Urothelium cell line (cell line): ENCODE measurements at places on chromosomes 6 and 20.

DNA sequence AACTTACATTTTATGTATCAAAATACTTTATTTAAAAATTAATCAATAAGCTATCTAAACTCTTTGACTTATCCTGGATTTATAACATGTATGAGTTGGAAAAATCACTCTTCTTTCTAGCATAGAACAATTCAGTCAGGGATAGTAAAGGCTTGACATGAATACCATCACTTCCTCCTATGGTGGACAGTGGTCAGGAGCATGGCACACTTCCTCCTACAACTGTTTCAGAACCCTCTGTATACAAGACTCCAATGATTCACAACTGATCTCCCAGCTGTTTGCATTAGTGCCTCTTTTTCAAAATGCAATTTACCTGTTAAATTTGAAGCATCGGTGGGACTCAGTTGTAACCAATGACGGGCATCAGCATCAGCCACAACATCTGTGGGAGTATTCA, 129.7 kb downstream of the RALGAPA2 start:
- no peak for DNase-seq

DNA sequence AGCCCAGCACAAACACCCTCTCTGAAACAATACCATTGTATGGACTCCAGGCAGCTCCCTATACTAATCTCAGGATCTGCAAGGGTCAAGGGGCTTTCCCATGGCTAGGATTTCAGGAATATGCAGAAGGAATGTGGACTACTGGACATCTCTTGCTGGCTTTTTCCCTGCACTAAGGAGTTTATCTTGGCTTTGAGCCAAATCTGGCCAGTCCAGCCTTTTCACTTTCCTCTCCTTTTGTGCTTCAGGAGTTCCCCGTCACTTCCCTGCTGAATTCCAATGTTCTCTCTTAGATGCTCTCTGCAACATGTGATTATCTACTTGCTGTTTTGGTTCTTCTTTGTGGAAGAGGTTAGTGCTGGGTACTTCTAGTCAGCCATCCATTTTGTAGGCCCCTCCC, 568.2 kb downstream of the HDGFL1 start:
- no peak for DNase-seq

GRCh38 chr6:3885262-3886036, 36.3 kb downstream of the FAM50B start:
- peak; percentile 37 for DNase-seq

DNA sequence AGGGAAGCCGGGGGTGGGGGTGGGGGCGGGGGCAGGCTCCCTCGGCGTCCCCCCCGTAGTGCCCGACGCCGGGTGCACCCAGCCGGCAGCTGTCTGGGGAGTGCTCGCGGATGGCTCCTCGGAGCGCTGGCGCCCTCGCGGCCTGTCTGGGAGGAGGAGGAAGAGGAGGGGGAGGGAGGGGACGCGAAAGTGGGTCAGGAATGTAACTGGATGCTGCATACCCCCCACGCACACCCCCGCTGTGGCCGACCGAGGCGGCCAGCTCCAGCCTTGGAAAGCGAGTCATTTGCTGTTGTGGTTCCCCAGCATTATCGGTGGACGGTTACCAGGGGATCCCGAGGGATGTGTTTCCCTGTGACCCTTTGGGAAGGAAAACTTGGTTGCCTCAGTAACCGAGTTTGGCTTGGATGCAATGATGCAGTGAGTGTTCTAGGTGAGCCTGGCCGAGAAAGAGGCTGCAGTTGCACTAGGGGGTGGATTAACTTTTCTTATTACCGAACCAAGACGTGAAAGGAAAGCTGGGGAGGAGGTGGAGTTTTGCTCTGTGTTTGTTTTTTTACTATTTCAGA, 55.2 kb upstream of the RREB1 start:
- peak; percentile 76 for DNase-seq

DNA sequence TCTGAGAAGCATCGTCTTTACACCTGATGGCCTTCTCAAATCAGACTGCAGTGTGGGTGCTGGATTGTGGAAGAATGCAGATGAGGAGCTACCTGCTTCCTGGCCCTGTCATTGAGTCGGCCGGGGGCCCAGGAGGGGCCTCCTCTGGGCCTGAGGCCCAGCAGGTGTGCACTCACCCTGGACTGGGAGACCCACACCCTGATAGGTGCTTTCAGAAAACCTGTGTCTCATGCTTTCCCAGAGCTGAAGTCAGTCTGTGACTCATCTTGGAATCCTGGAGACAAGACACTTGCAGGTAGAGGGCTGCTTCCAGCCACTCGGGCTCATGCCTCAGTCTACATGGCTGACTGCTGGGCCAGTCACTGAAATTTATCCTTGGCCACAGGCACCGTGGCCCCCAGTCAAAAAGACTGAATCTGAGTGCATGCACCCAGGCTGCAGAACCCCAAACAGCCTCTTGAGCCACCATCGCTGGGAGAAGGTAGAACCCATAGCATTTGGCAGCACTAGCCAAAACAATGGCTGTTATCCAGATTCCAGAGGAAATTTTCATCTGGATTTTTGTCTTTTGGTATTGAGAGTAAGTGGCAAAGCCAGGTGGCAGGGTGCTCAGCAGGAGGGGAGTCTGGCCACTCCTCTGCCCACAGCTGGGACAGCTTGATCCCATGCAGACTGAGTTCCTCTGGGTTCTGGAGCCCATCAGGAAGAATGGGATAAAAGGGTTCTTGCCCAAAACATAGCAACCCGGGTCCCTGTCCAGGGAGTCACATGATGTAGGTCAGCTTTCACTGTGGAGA, 182.0 kb upstream of the CST7 start:
- no peak for DNase-seq

- DNase-seq, result no peak
Observed at GRCh38 chr6:2716936-2717700, 33.6 kb downstream of the MYLK4 start.

- no peak for DNase-seq
Observed at GRCh38 chr6:127207591-127208120, 59.0 kb upstream of the RNF146 start.

DNA sequence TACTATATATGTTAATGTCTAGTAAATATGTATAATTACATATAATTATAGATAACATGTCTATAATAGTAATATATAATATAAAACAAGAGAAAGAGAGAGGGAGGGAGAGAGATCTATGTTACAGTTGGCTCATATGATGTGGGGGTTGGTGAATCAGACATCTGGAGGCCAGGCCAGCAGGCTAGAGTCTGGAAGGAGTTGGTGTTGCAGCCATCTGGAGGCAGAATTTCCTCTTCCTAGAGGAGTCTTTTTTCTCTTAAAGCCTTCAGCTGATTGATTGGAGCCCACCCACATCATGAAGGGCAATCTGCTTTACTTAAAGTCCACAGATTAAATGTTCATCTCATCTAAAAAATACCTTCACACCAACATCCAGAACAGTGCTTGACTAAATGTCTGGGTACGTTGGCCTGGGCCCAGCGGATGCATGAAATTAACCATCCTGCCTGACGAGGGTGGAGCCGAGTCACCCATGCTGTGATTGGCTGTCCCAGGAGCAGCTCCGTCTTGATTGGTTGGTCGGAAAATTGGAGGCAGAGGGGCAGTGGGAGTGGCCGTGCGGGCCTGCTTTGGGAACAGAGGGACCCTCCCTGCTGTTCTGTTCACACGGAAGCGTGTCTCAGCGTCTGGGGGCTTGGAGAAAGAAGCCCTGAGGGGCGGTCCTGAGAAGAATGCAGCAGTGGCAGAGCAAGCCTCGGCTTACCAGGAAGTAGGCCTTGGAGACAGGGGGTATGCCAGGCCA, 392.4 kb downstream of the QKI start:
- no peak for DNase-seq

GRCh38 chr6:67653561-67653960, 981.5 kb upstream of the ADGRB3 start:
- no peak for DNase-seq

- no peak for DNase-seq
Observed at GRCh38 chr6:113511100-113511499, 346.0 kb upstream of the MARCKS start.

GRCh38 chr6:17928514-17929430, 58.7 kb downstream of the KIF13A start:
- DNase-seq, result peak; percentile 38

DNA sequence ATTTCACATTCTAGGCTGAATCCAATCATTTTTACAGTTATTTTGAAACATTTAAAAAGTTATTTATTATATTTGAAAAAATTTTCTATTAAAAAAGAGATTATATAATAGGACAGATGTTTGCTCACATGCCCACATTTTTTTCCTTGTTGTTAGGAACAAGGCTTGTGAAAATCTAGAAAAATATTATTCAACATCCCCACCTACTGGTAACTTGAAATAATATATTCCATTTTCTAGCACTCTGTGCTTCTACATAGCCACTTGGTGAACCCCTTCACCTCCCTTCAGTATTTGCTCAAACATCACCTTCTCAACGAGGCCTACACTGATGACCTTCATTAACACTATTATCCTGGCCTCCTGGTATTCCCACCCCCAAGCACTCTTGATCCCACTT, 18.3 kb upstream of the GPRC6A start:
- DNase-seq, result peak; percentile 8

DNA sequence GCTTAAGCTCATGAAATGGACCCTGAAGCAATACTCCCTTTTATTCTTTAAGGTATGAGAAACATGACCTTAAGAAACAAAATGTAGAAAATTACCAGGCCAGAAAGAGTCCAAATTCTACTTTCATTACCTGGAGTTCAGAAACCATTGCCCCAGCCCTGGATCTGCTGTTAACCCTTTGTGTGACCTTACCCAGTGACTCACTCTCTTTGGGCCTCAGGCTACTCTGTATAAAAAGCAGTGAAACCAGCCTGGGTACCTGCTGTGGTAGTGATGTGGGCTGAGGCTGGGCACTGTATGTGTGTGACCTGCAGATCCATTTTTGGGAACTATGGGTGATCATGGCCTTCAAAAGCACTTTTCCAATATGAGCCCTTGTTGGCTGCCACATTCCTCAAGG, 47.2 kb downstream of the SLC9A8 start:
- DNase-seq, result no peak

- peak; percentile 45 for DNase-seq
Observed at GRCh38 chr20:63977739-63978276, 1.6 kb downstream of the SAMD10 start.

DNA sequence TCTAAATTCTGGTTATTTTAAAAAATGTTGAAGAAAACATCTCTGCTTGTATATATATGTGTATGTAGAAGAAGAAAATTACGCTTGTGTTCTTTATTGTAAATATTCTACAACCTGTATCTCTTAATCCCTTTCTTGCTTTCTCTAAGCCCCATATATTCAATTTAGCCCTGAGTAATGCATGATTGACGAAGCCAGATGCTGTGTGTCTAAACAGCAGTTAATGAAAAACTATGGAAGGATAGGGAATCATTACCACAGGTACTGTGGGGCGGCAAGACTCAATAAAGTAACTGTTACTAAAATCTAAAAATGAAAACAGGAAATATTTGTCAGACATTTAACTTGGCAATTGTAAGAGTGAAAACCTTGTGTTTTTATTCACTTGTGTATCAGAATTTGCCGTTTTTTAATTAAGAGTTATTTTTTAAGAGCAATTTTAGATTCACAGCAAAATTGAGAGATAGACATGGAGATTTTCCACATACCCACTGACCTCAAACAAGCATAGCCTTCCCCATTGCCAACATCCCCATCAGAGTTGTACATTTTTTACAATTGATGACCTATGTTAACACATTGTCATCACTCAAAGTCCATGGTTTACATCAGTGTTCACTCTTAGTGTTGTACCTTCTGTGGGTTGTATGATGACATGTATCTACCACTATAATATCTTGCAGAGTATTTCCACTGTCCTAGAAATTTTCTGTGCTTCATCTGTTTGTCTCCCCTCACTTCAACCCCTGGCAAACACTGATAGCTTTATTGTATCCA, 76.7 kb downstream of the BCKDHB start:
- DNase-seq, result no peak

DNA sequence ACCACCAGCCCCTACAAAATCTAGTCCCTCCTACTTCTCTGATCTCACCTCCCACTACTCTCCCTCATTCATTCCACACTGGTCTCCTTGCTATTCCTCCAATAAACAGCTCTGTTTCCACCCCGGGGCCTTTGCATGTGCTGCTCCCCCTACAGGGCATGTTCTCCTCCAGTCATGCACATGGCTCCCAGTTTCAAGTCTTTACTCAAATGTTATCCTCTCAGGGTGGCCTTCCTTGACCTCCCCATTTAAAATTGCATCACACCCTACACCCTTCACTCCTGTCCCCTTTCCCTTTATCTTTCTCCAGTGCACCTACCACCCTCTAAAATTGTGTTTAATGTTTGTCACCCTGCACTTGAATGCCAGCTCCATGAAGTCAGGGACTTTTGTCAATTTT, 174.5 kb downstream of the MRPL14 start:
- no peak for DNase-seq

DNA sequence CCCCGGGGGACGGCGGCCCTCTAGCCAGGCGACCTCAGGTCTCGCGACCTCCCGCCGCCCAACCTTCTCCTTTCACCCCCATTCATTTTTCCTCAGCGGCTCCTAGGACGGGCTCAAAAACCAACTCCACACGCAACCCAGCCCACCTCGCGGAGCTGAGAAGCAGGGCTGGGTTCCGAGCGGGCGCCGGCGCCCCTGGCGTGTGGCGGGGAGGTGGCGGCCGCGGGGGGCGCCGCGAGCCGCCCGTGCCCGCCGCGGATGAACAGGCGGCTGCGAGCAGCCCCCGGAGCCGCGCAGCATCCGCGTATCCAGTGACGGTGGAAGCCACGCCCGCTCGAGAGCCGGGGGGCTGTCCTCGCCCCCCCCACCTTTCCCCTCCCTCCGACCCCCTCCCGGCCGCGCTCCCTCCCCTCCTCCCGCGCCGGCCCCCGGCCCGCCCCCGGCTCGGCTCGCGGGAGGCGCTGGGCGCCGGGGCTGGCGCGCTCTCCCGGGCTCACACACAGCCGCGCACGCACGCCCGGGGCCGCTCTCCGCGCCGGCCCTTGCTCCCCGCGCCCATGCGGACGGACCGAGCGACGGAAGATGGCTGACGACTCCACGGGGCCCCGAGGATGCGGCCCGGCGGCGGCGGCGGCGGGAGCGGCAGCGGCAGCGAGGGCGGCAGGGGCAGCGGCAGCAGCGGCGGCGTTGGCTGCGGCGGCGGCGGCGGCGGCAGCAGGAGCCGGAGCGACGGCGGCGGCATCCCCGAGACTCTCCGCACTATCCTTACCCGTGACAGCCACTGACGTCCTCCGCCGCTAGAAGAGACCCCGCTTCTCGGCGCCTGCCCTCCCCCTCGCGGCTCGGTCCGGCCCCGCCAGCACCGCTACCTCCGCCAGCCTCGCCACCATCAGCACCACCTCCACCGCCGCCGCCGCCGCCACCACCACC, at the start of gene SOBP:
TSS of gene SOBP (plus strand) at position 482 of the 930 bp plus-strand sequence. CDS start 500 bp downstream, outside the sequence.
- peak; percentile 48 for DNase-seq
